ENCODE measurements at places on chromosomes 6 and 20. TPM values are rescaled to one million over a fixed set of nuclear protein-coding genes. Genes with fewer than 3 reads are reported as not detected.

Gene DBNDD2
- total RNA-seq = 31.4 TPM

Gene OR2J3
- not detected for total RNA-seq

Gene ECT2L
- not detected for total RNA-seq

Gene UNC5CL
- total RNA-seq = 0.57 TPM

Gene SIRPA
- 25.2 TPM for total RNA-seq

Gene BCAS4
- 28.7 TPM for total RNA-seq

Gene FRS3
- 2.5 TPM for total RNA-seq

Gene SPEF1
- 2.0 TPM for total RNA-seq

Gene SLC22A7
- not detected for total RNA-seq

Gene GNAS-AS1
- not detected for total RNA-seq

Gene IL17A
- not detected for total RNA-seq

Gene ERVFRD-1
- total RNA-seq = not detected

Gene LHFPL5
- total RNA-seq = not detected

Gene NHSL1
- total RNA-seq = 3.5 TPM

Gene TPBG
- 39.9 TPM for total RNA-seq

Gene DEFB119
- not detected for total RNA-seq

Gene PRR18
- total RNA-seq = not detected

Gene CENPB
- total RNA-seq = 128 TPM

Gene RPS18
- total RNA-seq = 2,760 TPM

Gene PROKR2
- total RNA-seq = not detected

Gene NRN1
- total RNA-seq = 0.50 TPM

Gene PRRT1
- 0.74 TPM for total RNA-seq

Gene RBPJL
- not detected for total RNA-seq

Gene ANKRD66
- not detected for total RNA-seq

Data from A549 treated with RU486 at 1 μM for 4 hours (cell line).